ENCODE measurements at places on chromosomes 6 and 20.
A peak's percentile ranks its signal among the peaks of the same experiment; 100 is the strongest.

- DNase-seq = no peak
Measured at GRCh38 chr20:62212299-62212698, 7.8 kb downstream of the HRH3 start.

DNA sequence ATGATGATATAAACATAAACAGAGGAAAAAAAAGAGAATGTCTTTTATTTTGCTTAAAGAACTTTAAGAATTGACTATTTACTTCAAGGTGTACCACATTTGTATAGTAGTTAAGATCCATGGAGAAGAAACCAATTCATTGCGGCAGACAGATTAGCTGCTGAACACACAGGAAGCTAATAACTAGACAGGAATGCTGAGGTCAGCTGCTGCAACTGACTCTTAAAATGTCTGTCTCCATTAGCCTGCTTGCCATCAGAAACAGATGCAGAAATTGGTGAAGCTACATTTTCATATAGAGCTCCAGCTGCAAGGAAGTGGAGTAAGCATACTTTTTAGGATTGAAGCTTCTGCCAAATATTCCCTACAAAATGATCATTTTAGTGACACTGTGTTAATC lies 939.5 kb downstream of the EPHA7 start:
- DNase-seq = no peak

DNA sequence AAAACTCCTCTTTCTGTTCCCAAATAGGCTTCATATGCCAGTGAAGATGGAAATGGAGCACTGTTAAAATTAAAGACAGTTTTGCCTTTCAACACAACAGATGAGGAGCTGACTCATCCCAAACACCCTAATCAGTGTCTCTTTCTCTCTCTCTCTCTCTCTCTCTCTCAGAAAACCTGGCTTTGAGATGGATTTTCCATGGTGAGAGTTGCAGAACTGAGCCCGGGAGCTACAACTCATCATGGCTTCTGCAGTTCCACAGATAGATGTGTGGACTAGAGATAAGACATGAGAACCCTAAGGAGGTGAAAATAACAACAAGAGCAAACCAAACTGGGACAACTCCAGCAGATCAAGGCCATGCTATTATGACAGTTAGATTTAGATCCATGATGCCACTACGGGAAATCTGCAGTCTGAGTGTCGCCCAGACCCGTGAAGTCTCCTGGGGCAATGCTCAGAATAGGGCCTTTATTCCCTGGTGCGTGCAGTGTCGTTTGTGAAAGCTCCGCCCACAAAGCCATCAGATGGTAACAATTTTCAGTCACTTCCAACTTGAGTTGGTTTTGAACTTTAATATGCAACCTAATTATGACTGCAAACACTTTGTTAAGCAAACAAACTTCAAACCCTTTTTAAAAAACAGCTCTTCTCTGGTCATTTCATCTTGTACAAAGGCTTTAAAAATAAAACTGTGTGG lies 338.2 kb upstream of the PREP start:
- no peak for DNase-seq

- DNase-seq = no peak
Measured at GRCh38 chr6:61787998-61788397, 498.0 kb downstream of the KHDRBS2 start.

DNA sequence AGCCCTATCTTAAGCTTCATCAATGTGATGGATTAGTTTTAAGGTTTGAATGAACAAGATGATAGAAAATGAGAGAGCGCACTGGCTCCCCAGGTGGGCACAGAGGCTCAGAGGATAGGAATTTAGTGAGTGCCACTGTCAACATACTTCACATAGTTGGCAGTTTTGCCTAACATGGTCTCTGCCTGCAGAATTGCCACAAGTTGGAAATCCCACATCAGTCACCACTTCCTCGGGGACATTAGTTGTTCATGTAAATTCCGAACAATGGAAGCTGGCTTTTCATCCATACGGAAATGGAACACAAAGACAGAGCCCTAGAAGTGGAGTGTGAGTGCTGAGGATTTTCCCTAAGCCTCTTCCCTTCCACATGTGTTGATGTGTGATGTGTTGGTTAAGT lies 123.9 kb upstream of the PHACTR1 start:
- no peak for DNase-seq

GRCh38 chr6:37704066-37704465 lies 6.4 kb upstream of the MDGA1 start:
- no peak for DNase-seq

DNA sequence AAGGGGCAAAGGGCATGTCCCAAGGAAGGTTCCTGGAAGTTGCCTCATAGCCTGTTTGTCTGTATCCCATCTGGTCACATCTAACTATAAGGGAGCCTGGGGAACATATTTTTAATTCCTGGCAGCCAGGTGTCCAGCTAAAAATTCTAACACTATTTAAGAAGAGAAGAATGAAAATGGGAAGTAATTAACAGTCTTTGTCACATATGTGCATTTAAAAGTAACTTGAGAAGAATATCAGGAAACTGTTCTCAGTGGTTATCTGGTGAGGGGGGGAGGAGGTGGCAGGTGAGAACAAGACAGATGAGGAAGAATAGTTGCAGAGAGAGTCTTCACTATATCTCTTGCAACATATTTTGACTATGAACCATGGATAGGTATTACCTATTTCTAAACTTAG lies 75.5 kb upstream of the ELOVL5 start:
- DNase-seq = no peak

DNA sequence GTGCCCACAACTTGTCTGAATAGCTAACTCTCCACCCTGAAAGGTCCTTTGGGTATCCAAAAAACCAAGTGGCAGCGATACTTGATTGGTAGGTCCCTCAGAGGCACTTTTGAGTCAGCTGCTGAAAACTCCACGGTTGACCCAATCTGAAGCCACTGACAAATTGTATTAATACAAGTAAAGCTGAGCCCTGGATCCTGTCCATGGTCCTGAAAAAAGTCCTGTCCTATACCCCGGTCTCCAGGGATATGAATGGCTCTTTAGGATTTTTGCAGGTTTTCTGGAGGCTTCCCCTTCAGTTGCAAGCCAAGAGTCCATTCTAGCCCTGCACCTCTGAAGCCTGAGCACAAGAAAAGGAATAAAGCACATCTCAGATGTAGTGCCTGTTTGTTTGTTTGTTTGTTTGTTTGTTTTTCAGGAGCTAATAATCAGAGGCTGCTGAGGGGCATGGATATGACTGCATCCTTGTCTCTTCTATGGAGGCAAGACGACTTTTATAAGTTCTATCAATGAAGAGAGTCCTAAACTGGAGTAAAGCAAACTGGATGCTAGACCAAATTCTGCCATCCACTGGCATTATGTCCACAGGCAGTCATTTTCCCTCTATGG lies 1.7 kb upstream of the SLC12A5 start:
- DNase-seq = no peak

- DNase-seq = no peak
Measured at GRCh38 chr20:49790077-49790798, 22.4 kb upstream of the SLC9A8 start.

GRCh38 chr6:16766043-16766536 lies 4.8 kb upstream of the ATXN1 start:
- DNase-seq = peak; percentile 58

- peak; percentile 46 for DNase-seq
Measured at GRCh38 chr6:15879371-15880261, 216.8 kb upstream of the DTNBP1 start.

- DNase-seq = no peak
Measured at GRCh38 chr6:137734875-137735182, 132.2 kb upstream of the TNFAIP3 start.

DNA sequence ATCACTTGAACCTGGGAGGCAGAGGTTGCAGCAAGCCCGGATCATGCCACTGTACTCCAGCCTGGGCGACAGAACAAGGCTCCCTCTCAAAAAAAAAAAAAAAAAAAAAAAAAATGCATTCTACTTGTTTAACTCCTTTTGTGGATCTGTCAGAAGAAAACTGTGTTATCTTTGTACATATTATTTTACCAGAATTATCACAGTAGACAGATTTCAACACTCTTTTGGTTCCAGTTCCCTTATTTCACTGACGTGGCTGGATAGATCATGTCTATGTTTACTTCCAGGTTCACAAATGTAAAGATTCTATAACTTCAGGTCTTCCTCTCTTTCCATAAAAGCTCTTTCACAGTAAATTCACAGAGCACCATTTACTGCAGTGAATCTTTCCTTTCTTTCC lies 18.4 kb downstream of the NUDT3 start:
- DNase-seq = no peak

DNA sequence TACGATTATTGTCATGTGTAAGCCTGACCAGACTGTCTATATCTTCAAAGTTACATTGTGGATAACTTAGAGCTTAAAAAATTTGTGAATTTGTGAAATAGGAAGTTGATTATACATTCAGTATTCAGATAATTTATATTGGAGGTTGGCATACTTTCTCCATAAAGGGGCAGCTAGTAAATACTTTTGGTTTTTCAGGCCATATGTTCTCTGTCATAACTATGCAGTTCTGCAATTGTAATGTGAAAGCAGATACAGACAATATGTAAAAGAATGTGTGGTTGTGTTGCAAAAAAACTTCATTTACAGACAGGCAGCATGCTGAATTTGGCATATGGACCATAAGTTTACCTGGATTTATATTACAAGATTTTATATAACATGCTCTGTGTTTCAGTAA lies 29.3 kb downstream of the HSF2 start:
- no peak for DNase-seq

DNA sequence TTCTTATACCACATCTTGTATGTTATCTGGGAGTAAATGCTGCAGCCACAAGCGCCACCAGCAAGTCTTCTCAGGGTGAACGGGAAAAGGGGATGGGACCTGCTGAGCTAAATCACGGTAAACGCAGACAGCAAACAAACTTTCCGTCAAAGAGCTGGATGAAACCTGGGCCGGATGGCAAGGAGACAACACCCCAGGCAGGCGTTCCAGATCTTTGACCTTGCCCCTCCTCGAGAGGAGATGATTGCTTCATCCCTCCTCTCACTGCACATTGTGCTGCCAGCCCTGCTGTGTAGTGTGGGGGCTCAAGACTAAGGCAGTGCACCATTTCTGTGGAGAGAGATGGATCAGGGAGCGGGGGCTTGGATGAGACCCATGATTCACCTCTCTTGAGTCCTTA lies 9.8 kb downstream of the RAET1E start:
- no peak for DNase-seq

GRCh38 chr6:10465629-10466499 lies 51.0 kb upstream of the TFAP2A start:
- no peak for DNase-seq

DNA sequence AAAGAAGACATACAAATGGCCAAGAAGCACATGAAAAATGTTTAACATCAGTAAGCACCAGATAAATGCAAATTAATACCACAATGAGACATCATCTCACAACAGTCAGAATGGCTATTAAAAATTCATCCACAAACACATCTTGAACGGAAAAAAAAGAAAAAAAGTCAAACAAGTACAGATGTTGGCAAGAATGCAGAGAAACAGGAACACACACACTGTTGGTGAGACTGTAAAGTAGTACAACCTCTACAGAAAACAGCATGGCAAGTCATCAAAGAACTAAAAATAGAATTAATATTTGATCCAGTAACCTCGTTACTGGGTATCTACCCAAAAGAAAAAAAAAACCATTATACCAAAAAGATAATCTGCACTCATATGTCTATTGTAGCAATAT lies 6.5 kb downstream of the STX7 start:
- DNase-seq = no peak

GRCh38 chr6:153207006-153207405 lies 75.9 kb upstream of the RGS17 start:
- DNase-seq = no peak

DNA sequence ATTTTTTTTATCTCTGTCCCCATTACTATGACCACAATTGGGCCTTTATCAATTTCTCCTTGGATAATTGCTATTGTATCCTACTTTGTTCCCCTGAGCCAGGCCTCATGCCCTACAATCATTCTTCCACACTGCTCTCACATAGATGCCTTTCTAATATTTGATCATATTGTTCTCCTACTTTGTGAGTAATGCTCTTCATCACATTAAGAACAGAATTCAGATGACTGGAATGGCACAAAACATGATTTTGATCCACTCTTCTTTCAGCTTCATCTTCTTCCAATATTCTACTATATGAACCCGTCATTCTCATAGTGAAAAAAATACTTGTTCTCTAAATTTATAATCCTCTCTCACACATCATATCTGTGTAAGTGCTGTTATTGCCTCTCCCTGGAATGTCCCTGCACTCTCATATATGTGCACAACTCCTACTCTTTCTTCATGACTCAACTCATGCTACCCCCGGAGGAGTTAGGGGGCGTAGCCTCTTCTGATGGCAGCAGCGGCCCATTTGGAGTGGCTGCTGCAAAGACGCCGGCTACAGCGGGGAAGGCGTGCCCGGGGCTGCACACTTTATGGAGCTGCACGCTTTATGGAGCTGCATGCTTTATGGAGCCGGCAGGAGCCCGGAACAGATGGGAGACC lies 25.3 kb upstream of the HACE1 start:
- DNase-seq = no peak

DNA sequence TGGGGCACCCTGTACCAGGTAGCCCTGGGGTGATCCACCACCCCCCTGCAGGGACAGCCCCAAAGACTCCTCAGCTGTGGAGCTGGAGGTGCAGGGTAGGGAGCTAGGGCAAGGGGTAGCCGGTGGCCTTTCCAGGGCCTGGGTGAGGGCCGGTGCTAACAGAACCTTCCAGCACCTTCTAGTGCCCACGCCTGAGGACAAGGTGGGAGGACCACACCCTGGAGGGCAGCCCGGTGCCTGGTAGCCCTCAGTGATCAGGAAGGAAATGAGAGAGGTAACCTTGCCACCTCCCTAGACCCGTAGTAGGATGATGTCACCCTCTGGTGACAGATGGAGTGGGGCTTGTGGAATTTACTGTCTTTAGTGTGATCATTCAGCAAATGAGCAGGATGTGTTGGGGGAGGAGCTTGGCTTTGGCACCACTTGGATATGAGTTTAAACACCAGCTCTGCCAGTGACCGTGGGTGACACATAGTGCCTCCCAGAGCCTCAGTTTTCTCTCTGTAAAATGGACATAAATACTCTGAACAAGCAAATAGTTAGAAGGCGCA lies 187.7 kb downstream of the NFATC2 start:
- DNase-seq = no peak

DNA sequence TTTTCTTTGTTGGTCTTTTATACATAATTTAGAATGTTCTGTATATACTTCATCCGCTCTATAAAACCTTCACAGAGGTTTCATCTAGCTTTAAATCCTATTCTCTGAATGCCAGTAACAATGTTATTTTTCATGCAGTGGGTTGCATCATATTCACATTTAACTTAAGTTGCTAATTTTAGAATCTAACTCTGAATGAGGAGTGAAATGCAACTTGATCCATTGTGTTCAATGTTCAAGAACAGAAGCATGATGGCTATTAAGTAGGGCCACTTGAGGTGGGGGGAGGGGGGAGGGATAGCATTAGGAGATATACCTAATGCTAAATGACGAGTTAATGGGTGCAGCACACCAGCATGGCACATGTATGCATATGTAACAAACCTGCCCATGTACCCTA lies 224.5 kb downstream of the NKAIN2 start:
- DNase-seq = no peak

GRCh38 chr20:40948465-40949267 lies 80.0 kb upstream of the TOP1 start:
- DNase-seq = no peak

GRCh38 chr20:46995561-46996142 lies 101.0 kb downstream of the EYA2 start:
- no peak for DNase-seq

- no peak for DNase-seq
Measured at GRCh38 chr6:10595731-10596664, 74.8 kb downstream of the GCNT2 start.

- no peak for DNase-seq
Measured at GRCh38 chr6:149929422-149929821, 6.5 kb upstream of the RAET1G start.

GRCh38 chr6:16200321-16200883 lies 38.0 kb upstream of the GMPR start:
- no peak for DNase-seq
